ENCODE measurements at places on chromosomes 7 and 10. TPM values are rescaled to one million over a fixed set of nuclear protein-coding genes. Genes with fewer than 3 reads are reported as not detected.

SFXN2 gene
- total RNA-seq: 4.2 TPM

NXPH1 gene
- not detected for total RNA-seq

CTBP2 gene
- total RNA-seq: 32.9 TPM

KLF14 gene
- total RNA-seq: 0.52 TPM

DENND2A gene
- total RNA-seq: 32.4 TPM

SFTPA1 gene
- total RNA-seq: not detected

ZNF33A gene
- 12.5 TPM for total RNA-seq
